H4 (cell line): ENCODE measurements at places on chromosomes 1 and 21. TPM values are rescaled to one million over a fixed set of nuclear protein-coding genes. Genes with fewer than 3 reads are reported as not detected.

The DNAJC6 gene
- 9.4 and 19.3 TPM in 2 replicates for total RNA-seq

The MR1 gene
- 11.8 and 11.9 TPM in 2 replicates for total RNA-seq

The UAP1 gene
- total RNA-seq = 40.8 and 49.6 TPM in 2 replicates

The CLEC20A gene
- total RNA-seq = not detected in 2 replicates

The LCE2A gene
- not detected in 2 replicates for total RNA-seq

The THEM5 gene
- total RNA-seq = not detected in 2 replicates

The ILDR2 gene
- total RNA-seq = 5.9 and 7.0 TPM in 2 replicates

The TCHH gene
- not detected in 2 replicates for total RNA-seq

GRCh38 chr1:208209286-208209685 lies 34.9 kb downstream of the PLXNA2 start:
- DNase-seq = no peak

- no peak for DNase-seq
Measured at GRCh38 chr21:17295997-17296396, 216.8 kb upstream of the CXADR start.

GRCh38 chr1:40092241-40092640 lies 4.8 kb downstream of the PPT1 start:
- DNase-seq = no peak

DNA sequence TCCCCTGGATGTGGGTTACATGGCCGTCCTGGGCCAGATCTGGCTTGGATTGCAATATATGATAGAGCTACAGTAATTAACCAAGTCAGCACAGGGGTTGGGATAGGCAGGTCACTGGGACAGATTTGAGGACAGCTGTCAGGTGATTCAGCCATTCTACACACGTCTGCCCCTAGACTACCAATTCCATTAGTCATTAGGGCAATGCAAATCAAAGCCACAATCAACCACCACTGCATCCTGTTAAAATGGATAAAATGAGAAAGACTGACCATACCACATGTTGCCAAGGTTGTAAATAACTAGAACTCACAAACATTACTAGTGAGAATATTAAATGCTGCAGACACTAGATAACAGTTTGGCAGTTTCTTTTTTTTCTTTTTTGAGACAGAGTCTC lies 16.0 kb downstream of the C21orf58 start:
- DNase-seq = no peak

DNA sequence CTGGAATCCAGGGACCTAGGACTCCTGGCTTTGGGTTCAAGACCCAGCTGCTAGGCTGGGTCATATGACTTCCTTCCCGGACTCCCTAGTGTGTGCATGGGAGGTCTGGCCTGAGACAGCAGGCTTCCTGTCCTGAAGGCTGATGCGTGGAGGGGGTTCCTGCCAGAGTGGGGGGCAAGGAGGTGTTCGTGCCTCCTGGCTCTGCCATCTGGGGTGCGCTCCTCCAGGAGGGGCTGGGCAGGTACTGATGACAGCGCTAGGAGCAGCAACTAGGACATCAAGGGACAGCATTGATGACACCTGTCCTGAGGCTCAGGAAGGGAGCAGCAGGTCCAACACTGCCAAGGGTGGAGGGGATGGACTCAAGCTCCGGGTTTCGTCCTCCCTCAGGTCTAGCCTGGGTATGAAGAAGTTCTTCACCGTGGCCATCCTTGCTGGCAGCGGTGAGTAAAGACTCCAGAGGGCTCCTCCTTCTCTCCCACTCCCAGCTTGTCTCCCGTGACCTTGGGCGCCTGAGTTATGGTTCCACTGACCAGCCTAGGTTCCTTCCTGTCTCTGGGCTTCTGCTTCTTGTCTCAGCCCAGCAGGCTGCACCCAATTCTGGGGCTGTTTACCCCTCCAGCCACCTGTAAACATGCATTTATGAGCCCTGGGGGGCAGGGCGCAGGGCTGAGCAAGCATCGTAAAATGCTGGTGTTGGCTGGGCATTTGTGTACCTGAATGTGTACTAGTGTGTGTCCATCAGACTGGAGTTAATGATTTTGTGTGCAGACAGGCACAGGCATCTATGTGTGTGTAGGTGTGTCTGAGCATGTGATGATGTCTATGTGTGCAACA lies 871 bp downstream of the PLA2G2F start:
- DNase-seq = no peak

- no peak for DNase-seq
Measured at GRCh38 chr1:34975338-34975737, 9.8 kb downstream of the TMEM35B start.

- no peak for DNase-seq
Measured at GRCh38 chr1:162736633-162737067, 53.9 kb upstream of the HSD17B7 start.

DNA sequence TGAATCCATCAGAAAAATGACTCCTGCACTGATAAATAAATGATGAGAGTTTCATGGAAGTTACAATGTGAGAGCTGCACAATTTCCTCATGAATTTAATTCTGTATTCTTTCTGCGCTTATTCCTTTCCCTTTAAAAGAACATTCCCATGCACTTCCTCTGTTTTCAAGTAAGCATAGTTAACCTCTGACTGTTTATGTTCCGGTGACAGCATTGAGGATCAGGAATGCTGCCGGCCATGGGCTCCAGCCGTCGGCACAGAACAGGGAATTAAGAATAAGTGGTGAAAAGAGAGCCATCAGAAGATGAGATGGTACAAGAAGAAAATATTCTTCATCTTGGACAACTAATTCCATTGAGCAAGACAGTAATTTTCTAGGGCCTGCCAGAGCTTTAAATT lies 65.3 kb downstream of the SUSD4 start:
- DNase-seq = no peak

GRCh38 chr21:21183092-21183491 lies 184.9 kb downstream of the NCAM2 start:
- DNase-seq = no peak

DNA sequence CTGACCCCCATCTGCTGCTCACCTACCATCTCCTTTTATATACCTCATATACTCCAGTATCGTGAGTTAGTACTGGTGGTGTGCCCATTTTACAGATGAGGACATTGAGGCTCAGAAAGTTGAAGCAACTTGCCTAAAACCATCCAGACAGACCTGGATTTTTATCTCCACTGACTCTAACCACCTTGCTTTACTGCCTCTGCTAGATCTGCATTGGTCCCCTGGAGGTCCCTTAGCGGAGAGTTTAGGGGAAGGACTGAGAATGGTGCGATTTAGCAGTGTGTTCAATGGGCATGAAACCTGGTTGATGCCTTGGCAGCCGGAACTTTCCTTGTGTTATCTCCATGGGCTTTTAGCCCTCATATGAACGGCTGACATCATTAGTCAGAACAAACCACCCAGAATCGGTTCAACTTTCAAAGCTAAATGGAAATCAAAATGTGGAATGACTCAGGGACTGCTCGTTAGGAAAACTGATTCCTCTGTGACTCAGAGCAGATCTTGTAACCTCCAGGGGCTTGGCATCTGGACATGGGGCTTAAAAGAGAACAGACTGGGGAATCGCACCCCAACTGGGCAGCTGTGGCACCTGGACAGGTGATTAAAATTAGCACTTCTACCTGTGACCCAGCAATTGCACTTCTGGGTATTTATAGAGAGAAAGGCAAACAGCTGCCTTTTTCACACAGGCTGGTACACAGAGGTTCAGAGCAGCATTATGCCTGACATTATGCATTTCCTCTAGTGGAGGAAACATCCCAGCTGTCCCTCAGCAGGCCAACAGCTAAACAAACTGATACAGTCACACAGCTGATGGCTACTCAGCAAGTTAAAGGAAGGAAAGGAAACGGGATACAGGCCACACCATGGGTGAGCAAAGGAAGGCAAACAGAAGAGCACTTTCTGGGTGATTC lies 25.3 kb downstream of the TMEM51 start:
- DNase-seq = peak; percentile 93

DNA sequence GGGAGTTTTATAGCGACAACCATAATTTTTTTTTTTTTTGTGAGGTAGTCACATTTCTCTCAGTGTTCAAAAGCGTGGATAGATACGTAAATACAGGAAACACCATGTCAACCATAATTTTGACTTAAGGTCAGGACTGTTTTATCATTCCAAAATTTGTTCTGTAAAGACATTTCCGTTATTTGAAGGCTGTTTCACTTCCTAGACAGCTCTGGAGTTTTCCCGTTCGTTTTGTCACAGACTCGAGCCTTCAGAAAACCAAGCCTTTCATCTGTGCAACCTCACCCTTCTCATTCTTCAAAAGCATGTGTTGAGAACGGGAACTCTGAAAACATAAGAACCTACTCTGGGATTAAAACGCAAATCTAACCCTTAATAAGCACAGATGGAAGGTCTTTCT lies 17.9 kb downstream of the SIM2 start:
- DNase-seq = no peak

- no peak for DNase-seq
Measured at GRCh38 chr1:205300149-205300548, 21.4 kb downstream of the NUAK2 start.

DNA sequence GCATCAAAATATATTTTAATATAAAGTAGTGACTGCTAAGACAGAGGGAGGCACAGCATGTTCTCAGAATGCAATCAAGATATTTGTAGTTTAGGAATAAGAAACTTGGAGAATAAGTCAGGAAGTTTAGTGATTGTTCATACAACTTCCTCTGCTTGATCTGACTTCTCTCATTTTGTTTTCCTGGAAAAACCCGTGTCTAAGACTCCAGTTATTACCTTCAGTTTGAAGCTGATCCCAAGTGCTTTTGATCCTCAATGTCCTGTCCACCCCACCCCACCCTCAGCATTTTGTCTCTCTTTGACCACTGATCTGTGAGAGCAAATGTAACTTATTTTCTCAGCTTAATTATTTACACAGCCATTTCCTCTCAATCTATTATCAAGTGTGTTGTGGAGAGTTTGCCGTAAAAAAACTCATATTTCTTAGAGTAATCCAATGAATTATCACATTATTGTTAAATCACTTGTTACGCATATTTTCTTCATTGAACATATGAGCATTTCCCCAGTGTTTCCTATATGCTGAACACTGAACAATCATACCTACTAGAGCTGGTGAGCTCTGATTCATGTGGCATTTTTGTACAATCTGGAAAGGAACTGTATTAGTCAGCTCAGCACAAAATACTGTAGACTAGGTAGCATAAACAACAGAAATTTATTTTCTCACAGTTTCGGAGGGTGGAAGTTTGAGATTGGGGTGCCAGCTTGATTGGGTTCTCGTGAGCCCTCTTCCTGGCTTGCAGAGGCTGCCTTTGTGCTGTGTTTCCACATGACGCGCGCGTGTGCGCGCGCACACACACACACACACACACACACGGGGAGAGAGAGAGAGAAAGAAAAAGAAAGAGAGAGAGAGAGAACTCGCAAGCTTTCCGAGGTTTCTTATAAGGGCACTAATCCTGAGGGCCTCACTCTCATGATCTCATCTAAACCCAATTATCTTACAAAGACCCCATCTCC lies 65.5 kb upstream of the DPYD start:
- no peak for DNase-seq

- no peak for DNase-seq
Measured at GRCh38 chr1:169890761-169891538, 2.7 kb downstream of the SCYL3 start.

DNA sequence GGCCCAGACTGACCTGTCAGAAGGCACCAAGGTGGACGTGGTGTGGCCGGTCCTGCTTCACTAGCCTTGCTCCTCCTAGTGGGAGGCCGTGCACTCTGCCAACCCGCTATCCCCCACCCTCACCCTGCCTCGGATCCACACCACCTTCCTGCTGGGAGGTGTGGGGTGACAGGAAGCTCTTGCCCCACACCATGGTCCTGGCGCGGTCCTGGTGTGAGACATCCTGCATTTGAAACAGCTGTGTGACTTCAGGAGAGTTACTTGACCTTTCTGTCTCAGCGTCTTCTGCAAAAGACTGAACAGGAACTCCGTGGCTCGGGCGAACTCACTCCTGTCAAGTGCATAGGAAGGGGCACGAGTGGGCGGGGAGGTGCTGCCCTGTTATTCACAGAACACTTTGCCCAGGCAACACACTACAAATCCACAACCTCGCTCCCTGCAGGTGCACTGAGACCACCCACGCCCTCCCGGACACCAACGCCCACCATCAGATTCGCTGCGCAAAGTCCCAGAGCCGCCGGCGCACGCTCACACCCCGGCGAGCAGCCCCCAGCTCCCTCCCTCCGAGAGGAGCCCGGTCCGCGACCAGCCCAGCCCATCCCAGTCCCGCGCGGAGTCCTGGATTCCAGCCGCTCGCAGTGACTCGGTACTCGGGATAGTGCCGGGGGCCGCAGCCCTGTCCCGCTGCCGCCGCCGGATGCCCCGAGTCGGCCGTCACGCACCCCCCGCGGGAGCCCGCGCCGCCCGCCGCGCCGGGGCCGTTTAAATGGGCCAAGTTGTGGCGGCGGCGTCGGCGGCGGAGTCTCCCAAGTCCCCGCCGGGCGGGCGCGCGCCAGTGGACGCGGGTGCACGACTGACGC lies at the start of gene SAMD11:
TSS of gene SAMD11 (plus strand) at position 793 of the 860 bp plus-strand sequence. CDS start 509 bp downstream, outside the sequence.
- DNase-seq = peak; percentile 73

- no peak for DNase-seq
Measured at GRCh38 chr1:181778640-181779260, 282.8 kb downstream of the ZNF648 start.
